ENCODE measurements at places on chromosomes 13 and 19.

DNA sequence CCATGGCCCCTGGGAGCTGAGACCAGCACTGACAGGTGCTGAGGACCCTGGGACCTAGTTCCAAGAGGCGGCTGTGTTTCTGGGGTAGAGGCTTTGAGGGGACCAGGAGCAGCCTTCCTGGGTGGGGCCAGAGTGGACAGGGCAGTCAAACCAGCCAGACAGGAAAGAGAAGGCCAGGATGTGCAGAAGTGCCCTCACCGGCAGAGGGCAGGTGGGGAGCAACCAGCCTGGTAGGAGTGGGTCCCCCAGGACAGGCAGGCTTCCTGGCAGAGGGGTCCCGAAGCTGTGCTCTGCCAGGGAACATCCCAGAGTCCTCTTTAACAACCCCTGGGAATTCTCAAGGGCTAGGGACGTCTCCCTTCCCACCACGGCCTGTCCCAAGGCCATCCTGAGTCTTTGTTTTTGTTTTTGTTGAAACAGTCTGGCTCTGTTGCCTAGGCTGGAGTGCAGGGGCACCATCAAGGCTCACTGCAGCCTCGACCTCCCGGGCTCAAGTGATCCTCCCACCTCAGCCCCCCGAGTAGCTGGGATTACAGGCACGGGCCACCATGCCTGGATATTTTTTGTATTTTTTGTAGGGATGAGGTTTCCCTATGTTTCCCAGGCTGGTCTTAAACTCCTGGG, 3.0 kb upstream of the HIPK4 start:
- DNase-seq: no peak

DNA sequence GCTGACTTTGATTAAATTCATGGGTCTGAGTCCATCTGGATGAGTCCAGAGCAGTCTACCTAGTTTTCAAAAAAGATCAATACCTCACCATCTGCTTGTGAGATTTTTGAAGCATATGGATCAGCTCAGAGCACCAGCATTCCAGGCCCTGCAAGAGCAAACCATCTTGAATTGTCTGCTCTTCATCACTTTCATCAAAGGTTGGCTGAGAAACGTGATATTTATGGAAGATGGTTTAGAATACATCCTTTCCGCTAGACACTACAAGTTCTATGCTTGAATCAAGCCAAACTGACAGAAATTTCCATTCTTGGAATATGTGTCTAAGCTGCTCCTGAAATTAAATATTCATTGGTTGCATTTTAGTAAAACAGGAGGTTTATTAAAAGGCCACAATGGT, 190.3 kb downstream of the KCNRG start:
- no peak for DNase-seq

- DNase-seq: no peak
Observed at GRCh38 chr19:7811989-7812388, 18.0 kb upstream of the EVI5L start.

DNA sequence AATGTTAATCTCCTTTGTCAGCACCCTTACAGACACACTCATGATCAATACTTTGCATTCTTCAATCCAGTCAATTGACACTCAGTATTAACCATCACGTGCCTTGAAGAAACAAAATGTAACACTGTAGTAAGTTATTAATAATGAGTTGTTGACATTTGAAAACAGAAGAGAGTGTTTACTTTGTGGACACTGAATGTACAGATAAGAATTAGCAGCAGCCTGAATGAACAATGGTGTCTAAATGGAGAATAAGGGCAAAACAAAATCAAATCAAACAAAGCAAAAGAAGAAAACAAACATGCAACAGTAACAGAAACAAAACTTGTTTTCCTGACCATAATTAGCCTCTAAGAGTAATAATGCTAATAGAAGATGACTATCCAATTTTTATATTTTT, 1191.1 kb upstream of the MIR17HG start:
- no peak for DNase-seq

DNA sequence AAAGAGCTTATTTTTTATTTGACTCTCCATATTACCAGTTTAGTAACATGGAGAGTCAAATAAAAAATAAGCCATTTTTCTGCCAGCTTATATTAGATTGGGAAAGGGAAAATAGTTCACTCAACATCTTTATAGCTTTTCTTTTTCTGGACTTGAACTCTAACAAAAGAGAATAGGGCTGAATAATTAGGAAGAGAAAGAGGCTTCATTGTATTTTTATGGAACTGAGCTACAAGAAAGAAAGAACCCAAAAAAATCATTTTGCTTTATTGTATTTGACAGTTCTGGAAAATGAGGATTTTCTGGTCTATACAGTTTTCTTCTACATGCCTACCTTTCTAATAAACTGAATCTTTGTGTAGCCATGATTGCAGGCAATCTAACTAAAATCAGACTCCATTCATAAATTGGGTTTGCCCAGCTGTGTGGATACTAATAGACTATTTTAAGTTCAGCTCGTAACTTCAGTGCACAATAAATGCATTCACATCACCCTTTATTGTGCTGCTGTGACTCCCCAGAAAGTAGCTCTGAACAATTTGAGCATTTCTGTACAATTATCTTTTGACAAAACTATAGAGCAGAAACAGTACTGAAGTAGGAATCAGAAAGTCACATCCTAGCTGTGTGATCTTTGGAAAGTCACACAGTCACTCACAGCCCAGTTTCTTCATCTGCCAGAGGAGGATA, 115.3 kb downstream of the STOML3 start:
- DNase-seq: no peak
